Gastrocnemius medialis (tissue), 4 donors: ENCODE measurements at places on chromosomes 3 and 15.

DNA sequence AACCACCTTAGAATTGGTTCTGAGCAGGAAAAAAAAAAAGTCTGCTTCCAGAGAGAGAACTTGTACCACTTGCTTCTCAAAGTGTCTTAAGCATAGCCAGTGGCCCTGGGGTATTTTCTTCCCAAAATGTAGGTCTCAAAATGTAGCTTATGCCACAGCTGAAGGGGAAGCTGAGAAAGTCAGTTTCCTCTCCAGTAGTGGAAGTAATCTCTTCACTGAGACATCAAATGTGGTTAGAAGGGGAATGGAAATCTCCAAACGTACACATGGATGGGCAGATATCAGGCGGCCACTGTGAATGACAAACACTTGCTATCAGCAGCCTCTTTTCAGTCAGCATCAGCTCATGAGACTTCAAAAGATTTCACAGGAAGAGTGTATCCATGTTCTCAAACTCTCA is 841.2 kb downstream of the TUSC7 start:
- DNase-seq = no peak

GRCh38 chr3:108495717-108496116 is 14.7 kb downstream of the MYH15 start:
- no peak for DNase-seq

DNA sequence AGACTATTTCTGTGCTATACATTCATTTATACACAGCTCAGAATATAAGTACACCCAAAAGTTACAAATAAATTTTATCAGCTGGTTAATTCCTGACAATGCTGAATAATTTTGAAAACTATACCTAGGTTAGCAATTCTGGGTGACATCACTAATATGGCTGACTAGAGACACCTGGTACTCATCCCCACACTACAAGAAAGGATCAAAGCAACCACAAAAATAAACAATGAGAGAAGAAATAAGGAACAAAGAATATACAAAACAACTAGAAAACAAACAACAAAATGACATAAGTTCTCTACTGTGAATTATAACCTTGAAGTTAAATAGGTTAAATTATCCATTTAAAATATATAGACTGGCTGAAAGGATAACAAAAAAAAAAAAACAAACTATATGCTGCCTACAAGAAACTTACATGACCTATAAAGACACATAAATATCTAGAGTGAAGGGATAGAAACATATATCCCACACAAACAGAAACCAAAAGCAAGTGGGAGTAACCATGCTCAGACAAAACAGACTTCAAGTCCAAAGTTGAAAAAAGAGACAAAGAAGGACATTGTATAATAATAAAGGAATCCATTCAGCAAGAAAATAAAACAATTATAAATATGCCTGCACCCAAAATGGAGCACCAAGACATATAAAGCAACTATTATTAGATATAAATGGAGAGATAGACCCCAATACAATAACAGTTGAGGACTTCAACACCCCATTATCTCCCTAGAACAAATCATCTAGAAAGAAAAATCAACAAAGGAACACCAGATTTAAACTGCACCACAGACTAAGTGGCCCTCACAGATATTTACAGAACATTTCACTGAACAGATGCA is 57.8 kb downstream of the IMPG2 start:
- DNase-seq = no peak

- no peak for DNase-seq
These were observed 31.6 kb upstream of the SNRPA1 start for GRCh38 chr15:101326462-101327146.

DNA sequence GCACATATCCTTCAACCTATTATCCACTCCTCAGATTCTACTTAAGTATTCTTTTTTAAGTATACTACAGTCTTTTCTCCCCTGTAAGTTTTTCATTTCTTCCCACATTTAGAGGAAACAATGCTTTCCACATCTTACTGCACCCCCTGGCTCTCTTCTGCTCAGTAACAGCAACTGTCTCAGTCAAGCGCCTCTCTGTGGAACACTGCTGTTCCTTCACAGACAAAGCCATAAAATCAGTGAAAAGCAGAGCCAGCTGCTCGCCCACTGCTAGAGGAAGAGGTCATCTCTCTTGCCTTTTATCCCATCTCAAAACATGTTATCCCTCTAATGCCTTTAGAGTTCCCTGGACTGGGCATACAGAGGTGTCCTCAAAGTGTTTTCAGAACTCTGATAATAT is 24.8 kb downstream of the SERP1 start:
- no peak for DNase-seq

- no peak for DNase-seq
These were observed 2.3 kb upstream of the DLL4 start for GRCh38 chr15:40926659-40927494.

DNA sequence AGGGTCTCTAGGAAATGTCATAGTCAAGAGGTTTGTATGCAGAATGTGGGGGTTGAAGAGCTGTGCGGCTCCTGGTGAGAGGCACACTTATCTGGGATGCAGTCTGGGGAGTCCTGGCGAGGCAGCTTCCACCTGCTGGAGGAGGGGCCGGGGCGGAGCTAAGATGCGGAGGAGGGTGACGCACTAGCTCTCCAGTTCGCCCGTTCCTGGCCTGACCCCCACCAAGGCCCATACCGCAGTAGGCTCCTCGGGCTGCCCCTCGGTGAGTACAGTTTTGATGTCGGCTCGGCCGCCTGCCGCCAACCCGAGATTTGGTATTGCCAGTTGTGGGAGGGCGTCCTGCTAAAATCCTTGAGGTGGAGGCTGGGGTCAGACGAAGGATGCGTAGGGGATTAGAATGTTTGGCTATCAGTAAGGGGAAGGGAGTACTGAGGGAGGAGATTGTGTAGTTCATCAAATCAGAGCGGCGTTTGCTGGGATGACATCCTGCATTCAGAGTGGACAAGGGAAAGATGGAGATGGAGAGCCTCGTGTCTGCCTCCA is at the start of gene SCG5:
Gene SCG5 (plus strand): TSS at position 194 of the 543 bp plus-strand sequence. CDS start 1,883 bp downstream, outside the sequence.
- no peak for DNase-seq

- DNase-seq = no peak
These were observed 10.6 kb downstream of the DENND6A start for GRCh38 chr3:57682284-57682683.

- no peak for DNase-seq
These were observed 65.4 kb upstream of the UMPS start for GRCh38 chr3:124664804-124665203.

DNA sequence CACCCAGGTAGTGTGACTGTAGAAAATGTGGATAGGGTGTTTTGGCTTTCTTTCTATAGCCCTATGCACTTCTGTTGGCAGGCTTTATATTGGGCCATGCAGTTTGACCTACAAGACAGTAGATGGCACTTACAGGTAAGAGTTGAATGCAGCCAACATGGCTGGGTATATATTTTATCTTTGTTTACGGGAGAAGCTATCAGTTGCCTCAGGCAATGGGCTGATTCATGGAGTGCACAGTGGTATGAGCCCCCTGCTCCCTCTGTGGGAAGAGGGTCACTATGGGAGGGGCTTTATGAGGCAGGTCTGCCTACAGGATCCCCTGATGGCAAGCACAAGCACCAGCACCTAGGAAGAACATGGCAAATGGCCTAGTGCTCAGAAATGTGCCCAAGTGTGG is 301.2 kb upstream of the CDIN1 start:
- DNase-seq = no peak

DNA sequence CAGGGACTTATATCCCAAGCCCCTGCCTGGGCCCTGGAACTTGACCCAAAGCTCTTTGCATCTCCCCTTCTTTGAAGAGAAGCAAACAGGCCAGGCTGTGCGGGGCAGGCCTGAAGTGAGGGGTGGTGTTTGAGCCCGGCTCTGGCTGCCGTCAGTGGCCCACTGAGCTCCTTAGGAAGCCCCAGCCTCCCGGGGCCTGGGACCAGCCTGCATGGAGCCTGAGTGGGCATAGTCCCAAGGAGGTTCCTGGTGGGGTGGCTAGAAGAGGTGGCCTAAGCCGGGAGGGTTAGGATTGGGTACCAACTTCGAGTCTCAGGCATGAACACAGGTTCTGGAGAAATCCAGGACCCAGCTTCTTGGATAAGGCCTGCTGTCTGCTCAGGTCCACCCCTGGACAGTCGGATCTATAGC is 6.4 kb downstream of the TMIE start:
- no peak for DNase-seq

GRCh38 chr3:61687206-61687605 is 125.8 kb downstream of the PTPRG start:
- DNase-seq = no peak

- DNase-seq = no peak
These were observed 197.6 kb upstream of the CFAP20DC start for GRCh38 chr3:59247402-59247841.

DNA sequence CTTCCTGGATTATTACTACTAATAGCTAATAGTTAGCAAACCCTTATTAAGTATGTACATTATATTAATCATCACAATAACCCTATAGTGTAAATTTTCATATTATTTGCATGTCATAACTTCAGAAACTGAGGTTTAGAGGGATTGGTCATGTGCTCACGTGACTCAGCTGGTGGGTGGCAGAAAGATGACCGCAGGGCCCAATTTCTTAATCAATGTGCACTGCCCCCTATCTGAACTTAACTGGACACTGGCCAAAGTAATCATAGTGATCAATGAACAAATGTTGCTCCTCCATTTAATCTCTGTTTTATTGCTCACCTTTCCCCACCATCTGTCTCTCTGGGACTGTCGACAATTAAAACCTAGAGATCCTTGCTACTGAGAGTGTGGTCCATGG is 52.2 kb downstream of the PLD1 start:
- DNase-seq = no peak

GRCh38 chr15:65818927-65819562 is 27.0 kb upstream of the DENND4A start:
- no peak for DNase-seq

DNA sequence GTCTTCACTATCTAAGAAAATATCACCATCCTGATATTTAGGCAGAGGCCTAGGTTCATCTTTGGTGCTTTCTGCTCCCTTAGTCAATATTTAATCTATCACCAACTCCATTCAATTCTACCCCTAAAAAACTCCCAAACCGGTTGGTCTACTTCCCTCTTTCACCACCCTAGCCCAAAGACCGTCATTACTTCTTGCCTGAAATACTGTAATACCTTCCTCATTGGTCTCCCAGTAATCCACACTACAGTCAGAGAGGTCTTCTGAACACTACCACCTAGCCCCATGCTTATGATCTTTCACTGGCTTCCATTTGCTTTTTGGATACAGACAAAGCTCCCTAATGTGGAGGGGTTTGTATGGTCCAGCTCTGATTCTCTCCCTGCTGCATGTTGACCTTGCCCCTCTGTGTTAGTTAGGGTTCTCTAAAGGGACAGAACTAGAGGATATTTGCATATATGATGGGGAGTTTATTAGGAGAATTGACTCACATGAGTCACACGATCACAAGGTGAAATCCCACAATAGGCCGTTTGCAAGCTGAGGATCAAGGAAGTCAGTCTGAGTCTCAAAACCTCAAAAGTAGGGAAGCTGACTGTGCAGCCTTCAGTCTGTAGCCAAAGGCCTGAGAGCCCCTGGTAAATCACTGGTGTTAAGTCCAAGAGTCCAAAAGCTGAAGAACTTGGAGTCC is 36.4 kb upstream of the ATP2C1 start:
- no peak for DNase-seq

- DNase-seq = no peak
These were observed 72.1 kb downstream of the GJD2 start for GRCh38 chr15:34682674-34683073.

- DNase-seq = no peak
These were observed 19.1 kb downstream of the IREB2 start for GRCh38 chr15:78457101-78457500.

DNA sequence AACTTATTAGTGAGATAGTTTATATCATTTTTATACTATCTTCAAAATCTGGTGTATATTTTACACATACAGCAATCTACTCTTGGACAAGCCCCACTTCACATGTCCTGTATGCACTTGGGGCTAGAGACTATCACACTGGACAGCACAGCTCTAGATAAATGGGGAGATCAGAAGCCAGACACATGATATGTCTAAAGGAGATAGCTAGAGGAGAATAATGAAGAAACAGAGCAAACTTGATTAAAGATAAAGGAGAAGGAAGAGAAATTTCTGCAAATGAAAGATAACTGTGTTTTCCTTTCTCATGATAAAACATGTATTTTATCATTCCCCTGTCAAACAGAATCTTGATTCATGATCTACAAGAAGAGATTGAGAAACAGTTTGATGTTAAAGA is 13.0 kb downstream of the CPA3 start:
- no peak for DNase-seq
